Progenitor cell of endocrine pancreas (in vitro differentiated cells): ENCODE measurements at places on chromosomes 3 and 15. TPM values are rescaled to one million over a fixed set of nuclear protein-coding genes. Genes with fewer than 3 reads are reported as not detected.

- H3K4me3 ChIP-seq: no peak overlapping the region
- H3K27me3 ChIP-seq: no peaks in the 10 kb centered on the region
- no peak overlapping the region for H3K27ac ChIP-seq
- H3K4me1 ChIP-seq: peaks cover 3% of the 10 kb centered on the region
- no peak for DNase-seq
- peaks cover 4% of the 10 kb centered on the region for H3K36me3 ChIP-seq
These were observed 48.2 kb upstream of the PYDC2 start for GRCh38 chr3:191412759-191413158.

- no peak overlapping the region for H3K27ac ChIP-seq
- DNase-seq: no peak
- H3K4me3 ChIP-seq: peak overlapping the region; percentile 83
- H3K27me3 ChIP-seq: peaks cover 77% of the 10 kb centered on the region
- H3K36me3 ChIP-seq: no peaks in the 10 kb centered on the region
These were observed 509 bp upstream of the LRRC3B start for GRCh38 chr3:26621906-26622620.

The UBE2Q2 gene
- 40.9 and 41.2 TPM in 2 replicates for total RNA-seq

The GP5 gene
- 0.18 and 0.24 TPM in 2 replicates for total RNA-seq

The WDR72 gene
- total RNA-seq: 25.0 and 26.6 TPM in 2 replicates

The P2RY14 gene
- total RNA-seq: not detected in 2 replicates
